ENCODE measurements at places on chromosomes 3 and 15. TPM values are rescaled to one million over a fixed set of nuclear protein-coding genes. Genes with fewer than 3 reads are reported as not detected.

- H3K4me1 ChIP-seq = no peaks in the 10 kb centered on the region
- no peak overlapping the region for H3K4me3 ChIP-seq
- no peaks in the 10 kb centered on the region for H3K36me3 ChIP-seq
- no peaks in the 10 kb centered on the region for H3K27me3 ChIP-seq
Measured at GRCh38 chr15:49964551-49964950, 154.5 kb downstream of the ATP8B4 start.

DNA sequence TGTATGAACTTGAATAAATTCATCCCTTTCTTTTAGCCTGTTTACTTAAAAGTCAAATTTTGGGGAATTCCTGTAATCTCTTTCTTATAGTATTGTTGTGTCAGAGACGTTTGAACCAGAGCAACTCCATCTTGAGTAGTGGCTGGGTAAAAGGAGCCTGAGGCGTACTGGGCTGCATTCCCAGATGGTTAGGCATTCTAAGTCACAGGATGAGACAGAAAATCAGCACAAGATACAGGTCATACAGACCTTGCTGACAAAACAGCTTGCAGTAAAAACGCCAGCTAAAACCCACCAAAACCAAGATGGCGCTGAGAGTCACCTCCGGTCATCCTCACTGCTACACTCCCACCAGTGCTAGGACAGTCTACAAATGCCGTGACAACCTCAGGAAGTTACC is 94.5 kb downstream of the P3H2 start:
- H3K36me3 ChIP-seq = no peaks in the 10 kb centered on the region
- H3K27me3 ChIP-seq = no peaks in the 10 kb centered on the region
- H3K4me3 ChIP-seq = no peak overlapping the region
- H3K4me1 ChIP-seq = no peaks in the 10 kb centered on the region

DNA sequence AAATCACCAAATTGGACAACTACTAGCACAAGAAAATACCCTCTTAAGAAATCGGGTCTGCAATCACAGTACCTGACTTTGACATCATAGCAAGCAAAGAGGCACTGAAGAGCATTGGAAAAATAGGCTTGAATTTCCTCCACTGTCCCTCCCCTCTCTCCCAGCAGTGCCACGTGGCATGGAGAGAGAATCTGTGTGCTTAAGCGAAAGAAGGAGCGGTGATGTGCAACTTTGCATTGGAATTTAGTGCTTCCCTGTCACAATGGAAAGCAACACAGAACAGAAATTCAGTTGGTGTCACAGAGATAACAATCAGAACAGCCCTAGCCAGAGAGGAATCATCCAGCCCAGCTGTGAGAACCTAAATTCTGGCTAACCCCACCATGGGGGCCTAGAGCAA is 207.5 kb upstream of the SLITRK3 start:
- no peak overlapping the region for H3K4me3 ChIP-seq
- no peaks in the 10 kb centered on the region for H3K36me3 ChIP-seq
- no peaks in the 10 kb centered on the region for H3K4me1 ChIP-seq
- no peak for DNase-seq
- H3K27me3 ChIP-seq = no peaks in the 10 kb centered on the region

- no peak overlapping the region for H3K27ac ChIP-seq
- peaks cover 26% of the 10 kb centered on the region for H3K4me1 ChIP-seq
- no peaks in the 10 kb centered on the region for H3K27me3 ChIP-seq
- no peak overlapping the region for H3K4me3 ChIP-seq
- no peaks in the 10 kb centered on the region for H3K36me3 ChIP-seq
- no peak for DNase-seq
Measured at GRCh38 chr15:25846377-25846776, 16.8 kb downstream of the ATP10A start.

The CLDN16 gene
- 0.49 TPM for total RNA-seq
